ENCODE measurements at places on chromosomes 2 and 18. TPM values are rescaled to one million over a fixed set of nuclear protein-coding genes. Genes with fewer than 3 reads are reported as not detected.

- no peaks in the 10 kb centered on the region for H3K27me3 ChIP-seq
- no peak overlapping the region for H3K27ac ChIP-seq
- DNase-seq, result no peak
- H3K36me3 ChIP-seq, result no peaks in the 10 kb centered on the region
- H3K4me1 ChIP-seq, result no peaks in the 10 kb centered on the region
- H3K4me3 ChIP-seq, result no peak overlapping the region
These were observed 97.8 kb upstream of the SLC35G4 start for GRCh38 chr18:11511434-11512095.

GRCh38 chr2:47237375-47238334, 82.5 kb upstream of the STPG4 start:
- H3K27me3 ChIP-seq, result no peaks in the 10 kb centered on the region
- DNase-seq, result no peak
- H3K27ac ChIP-seq, result no peak overlapping the region
- no peaks in the 10 kb centered on the region for H3K36me3 ChIP-seq
- no peak overlapping the region for H3K4me3 ChIP-seq

DNA sequence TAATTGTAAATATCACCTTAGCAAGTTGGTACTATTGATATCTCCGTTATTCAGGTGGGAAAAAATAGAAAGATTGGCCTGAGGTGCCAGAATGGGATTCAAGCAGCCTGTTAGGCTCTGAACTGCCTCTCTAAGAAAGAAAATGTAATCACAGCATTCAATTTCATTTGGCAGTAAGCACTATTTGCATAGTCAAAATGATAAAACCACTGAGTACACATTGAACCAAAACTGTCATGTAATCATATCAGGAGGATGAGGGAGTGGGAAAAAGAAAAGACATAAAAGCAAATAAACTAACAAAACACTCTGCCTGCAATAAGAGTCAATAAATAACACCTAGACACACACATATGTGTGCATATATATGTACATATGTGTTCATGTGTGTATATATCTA, 103.9 kb upstream of the TACR1 start:
- no peaks in the 10 kb centered on the region for H3K36me3 ChIP-seq
- no peaks in the 10 kb centered on the region for H3K27me3 ChIP-seq
- H3K4me3 ChIP-seq, result no peak overlapping the region
- DNase-seq, result no peak

The ACOXL gene
- total RNA-seq, result not detected

DNA sequence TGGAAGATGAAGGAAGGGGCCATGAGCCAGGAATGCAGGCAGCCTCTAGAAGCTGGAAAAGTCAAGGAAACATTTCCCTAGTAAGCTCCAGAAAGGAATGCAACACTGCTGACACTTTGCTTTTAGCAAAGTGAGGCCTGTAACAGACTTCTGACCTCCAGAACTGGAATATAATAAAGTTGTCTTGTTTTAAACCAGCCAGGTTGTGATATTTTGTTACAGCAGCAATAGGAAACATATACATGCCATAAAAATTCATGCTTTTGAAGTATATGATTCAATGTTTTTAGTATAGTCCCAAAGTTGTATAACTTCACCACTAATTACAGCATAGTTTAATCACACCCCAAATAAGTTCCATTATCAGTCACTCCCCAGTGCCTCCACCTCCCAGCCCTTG, 15.2 kb upstream of the ZNF396 start:
- DNase-seq, result no peak
- no peak overlapping the region for H3K27ac ChIP-seq
- peaks cover 2% of the 10 kb centered on the region for H3K27me3 ChIP-seq
- no peaks in the 10 kb centered on the region for H3K4me1 ChIP-seq
- no peaks in the 10 kb centered on the region for H3K36me3 ChIP-seq

GRCh38 chr2:112939425-112939824, 28.5 kb downstream of the IL37 start:
- no peak overlapping the region for H3K27ac ChIP-seq
- no peaks in the 10 kb centered on the region for H3K4me1 ChIP-seq
- H3K36me3 ChIP-seq, result no peaks in the 10 kb centered on the region
- DNase-seq, result no peak
- H3K27me3 ChIP-seq, result no peaks in the 10 kb centered on the region

- H3K27me3 ChIP-seq, result no peaks in the 10 kb centered on the region
- H3K4me3 ChIP-seq, result no peak overlapping the region
- no peaks in the 10 kb centered on the region for H3K4me1 ChIP-seq
- no peaks in the 10 kb centered on the region for H3K36me3 ChIP-seq
- no peak overlapping the region for H3K27ac ChIP-seq
These were observed 19.6 kb downstream of the VIT start for GRCh38 chr2:36716111-36716510.

GRCh38 chr18:78242254-78242643, 737.4 kb upstream of the SALL3 start:
- no peaks in the 10 kb centered on the region for H3K4me1 ChIP-seq
- no peak overlapping the region for H3K4me3 ChIP-seq
- H3K27ac ChIP-seq, result no peak overlapping the region
- H3K36me3 ChIP-seq, result no peaks in the 10 kb centered on the region
- no peak for DNase-seq

GRCh38 chr18:78169174-78169864, 810.3 kb upstream of the SALL3 start:
- H3K4me3 ChIP-seq, result no peak overlapping the region
- no peak overlapping the region for H3K27ac ChIP-seq
- no peaks in the 10 kb centered on the region for H3K27me3 ChIP-seq
- H3K36me3 ChIP-seq, result no peaks in the 10 kb centered on the region

DNA sequence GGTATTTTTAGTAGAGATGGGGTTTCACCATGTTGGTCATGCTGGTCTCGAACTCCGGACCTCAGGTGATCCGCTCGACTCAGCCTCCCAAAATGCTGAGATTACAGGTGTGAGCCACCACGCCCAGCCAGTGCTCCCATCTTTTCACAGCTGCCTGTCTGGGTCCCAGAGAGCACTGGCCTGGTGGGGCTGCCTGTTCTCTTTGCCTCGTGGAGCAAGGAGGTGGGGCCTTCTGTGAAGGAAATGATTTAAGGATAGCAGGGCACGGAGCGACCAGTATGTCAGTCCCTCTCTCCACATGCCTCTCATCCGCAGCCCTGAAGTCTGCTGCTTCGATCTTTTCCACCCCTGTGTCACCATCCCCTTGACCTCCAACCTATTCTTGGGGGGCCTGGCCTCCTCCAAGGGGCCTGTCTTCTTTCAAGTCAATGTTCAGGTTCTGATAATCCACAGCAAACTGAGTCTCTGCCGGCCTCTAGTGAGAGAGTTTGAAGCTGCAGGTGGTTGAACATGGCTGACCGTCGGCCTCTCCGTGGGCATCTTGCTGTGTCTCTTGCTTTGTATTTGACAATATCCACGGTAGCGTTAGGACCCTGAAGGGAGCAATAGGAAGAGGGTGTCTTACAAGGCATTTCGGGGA, 28.2 kb upstream of the GIGYF2 start:
- no peak for DNase-seq
- H3K27me3 ChIP-seq, result no peaks in the 10 kb centered on the region
- no peak overlapping the region for H3K4me3 ChIP-seq
- H3K36me3 ChIP-seq, result no peaks in the 10 kb centered on the region

The HOXD8 gene
- total RNA-seq, result not detected

The DSG4 gene
- not detected for total RNA-seq

DNA sequence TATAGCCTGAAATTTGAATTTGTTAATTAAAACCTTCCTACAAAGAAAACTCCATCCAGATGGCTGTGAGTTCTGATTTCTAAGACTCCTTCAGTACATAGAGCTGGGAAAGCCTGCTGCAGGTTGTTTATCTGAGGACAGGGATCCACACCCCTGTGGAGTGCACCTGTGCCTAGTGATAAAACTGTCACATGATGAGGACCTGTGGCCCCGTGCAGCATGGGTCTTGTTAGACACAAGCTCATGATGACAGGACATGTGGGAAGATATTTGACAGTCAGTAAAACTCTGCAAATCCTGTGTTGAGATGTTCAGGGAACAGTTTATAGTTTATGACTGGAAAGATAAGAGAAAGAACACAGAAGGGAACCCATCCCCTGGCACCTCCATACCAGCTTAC, 133.2 kb upstream of the TMEM18 start:
- H3K27ac ChIP-seq, result no peak overlapping the region
- no peak for DNase-seq
- no peak overlapping the region for H3K4me3 ChIP-seq
- H3K36me3 ChIP-seq, result no peaks in the 10 kb centered on the region
- no peaks in the 10 kb centered on the region for H3K4me1 ChIP-seq

- no peak overlapping the region for H3K27ac ChIP-seq
- H3K27me3 ChIP-seq, result no peaks in the 10 kb centered on the region
- H3K36me3 ChIP-seq, result no peaks in the 10 kb centered on the region
- no peaks in the 10 kb centered on the region for H3K4me1 ChIP-seq
These were observed 114.4 kb upstream of the GLS start for GRCh38 chr2:190766174-190766572.

DNA sequence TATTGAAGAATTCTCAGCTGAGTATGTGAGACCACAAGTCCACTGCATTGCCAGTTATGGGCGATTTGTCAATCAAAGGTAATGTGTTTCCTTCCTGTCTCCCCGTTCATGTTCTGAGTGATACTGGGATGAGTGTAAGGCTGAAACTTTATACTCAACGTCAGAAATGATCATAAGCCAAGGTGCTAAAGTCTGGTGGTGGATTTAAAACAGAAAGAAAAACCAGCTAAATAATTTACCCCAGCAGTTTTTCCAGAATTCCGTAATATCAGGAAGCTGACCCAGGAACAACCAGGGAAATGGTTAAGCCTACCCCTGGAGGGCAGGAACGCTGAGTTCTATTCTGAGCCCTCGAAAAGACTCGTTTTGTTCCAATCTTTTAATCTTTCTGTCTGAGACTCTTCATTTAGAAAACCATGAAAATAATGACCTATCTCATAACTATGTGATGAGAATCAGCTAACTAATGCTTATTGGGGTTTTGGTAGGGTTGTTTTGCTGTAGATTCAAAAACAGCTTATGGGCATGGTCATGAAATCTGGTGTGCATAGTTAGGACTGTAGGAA, 149.6 kb downstream of the LAMA3 start:
- H3K4me1 ChIP-seq, result no peaks in the 10 kb centered on the region
- no peaks in the 10 kb centered on the region for H3K36me3 ChIP-seq
- H3K4me3 ChIP-seq, result no peak overlapping the region
- H3K27ac ChIP-seq, result no peak overlapping the region
- DNase-seq, result no peak

GRCh38 chr18:47901624-47902362, 28.7 kb downstream of the SMAD2 start:
- no peak overlapping the region for H3K4me3 ChIP-seq
- no peak for DNase-seq
- H3K27ac ChIP-seq, result peak overlapping the region; percentile 68

The CPO gene
- total RNA-seq, result not detected

DNA sequence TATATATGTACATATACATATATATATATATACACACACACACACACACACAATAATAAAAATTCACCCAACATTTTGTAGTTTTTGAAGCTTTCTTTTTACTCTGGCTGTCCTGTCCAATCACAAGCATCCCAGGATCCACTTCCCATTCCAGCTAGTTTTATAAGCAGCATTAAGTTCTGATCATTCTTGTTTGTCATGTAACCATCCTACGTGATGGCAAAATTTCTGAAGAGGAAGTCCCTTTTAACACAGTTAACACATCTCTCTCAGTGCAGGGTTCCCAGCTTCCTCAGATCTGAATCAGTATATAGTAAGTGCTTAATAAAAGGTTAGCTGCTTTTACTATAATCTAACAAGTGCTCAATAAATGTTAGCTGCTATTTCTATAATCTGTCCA, 26.4 kb downstream of the MYOM1 start:
- H3K27ac ChIP-seq, result no peak overlapping the region
- H3K27me3 ChIP-seq, result no peaks in the 10 kb centered on the region
- no peaks in the 10 kb centered on the region for H3K4me1 ChIP-seq
- H3K36me3 ChIP-seq, result no peaks in the 10 kb centered on the region
- DNase-seq, result no peak
- H3K4me3 ChIP-seq, result no peak overlapping the region

The GBX2 gene
- total RNA-seq, result not detected

DNA sequence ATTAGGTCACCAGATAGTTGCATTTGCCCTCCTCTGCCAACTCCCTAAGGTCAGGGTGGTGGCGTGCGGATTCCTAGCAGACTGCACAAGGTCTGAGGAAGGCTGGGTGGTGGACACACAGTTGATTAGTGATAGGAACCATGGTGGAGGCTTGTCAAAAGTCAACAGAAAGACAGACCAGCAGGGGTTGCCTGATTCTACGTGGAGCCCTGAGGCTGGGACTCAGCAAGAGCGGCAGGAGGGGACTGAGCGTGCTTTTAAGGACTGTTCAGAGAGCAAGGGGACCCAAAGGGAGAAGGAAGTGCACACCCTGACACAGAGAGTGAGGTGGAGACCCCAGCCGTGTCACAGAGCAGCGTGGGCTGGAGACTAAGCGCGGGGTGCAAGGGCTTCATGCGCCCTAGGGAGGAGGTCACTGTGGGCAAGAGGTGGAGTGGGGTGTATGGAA, 513.2 kb downstream of the RNF144A start:
- no peaks in the 10 kb centered on the region for H3K36me3 ChIP-seq

- H3K4me1 ChIP-seq, result peaks cover 5% of the 10 kb centered on the region
- no peak for DNase-seq
- no peaks in the 10 kb centered on the region for H3K27me3 ChIP-seq
- no peaks in the 10 kb centered on the region for H3K36me3 ChIP-seq
- no peak overlapping the region for H3K4me3 ChIP-seq
- H3K27ac ChIP-seq, result no peak overlapping the region
These were observed 287.4 kb downstream of the PRKCE start for GRCh38 chr2:45938649-45939511.

The IL1R2 gene
- 5.7 TPM for total RNA-seq

The VWC2L gene
- not detected for total RNA-seq

GRCh38 chr2:157698430-157698829, 69.8 kb upstream of the ACVR1C start:
- H3K4me3 ChIP-seq, result no peak overlapping the region
- H3K27ac ChIP-seq, result no peak overlapping the region
- DNase-seq, result no peak
- no peaks in the 10 kb centered on the region for H3K36me3 ChIP-seq

DNA sequence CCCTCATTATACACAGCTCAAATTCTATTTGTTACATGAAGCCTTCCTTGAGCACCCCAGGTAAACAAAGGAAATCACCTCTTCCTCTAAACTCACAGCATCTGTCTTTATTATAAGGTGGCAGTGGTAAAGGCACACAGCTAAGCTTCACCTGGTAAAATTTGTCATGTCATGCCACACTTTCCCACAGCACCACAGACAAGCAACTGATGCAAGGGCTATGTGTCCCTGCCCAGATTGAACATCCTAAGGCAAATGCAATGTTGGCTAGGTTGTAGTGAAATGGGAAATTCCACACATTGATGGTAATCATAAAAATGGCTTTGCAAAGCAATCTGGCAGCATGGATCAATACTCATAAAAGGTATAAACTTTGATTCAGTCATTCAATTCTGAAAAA, 18.9 kb downstream of the LDAH start:
- no peak for DNase-seq
- no peak overlapping the region for H3K27ac ChIP-seq
- H3K27me3 ChIP-seq, result no peaks in the 10 kb centered on the region
- H3K36me3 ChIP-seq, result peaks cover 3% of the 10 kb centered on the region

The CDH7 gene
- total RNA-seq, result not detected

Measured in natural killer cell (primary cell).